KBM-7 (cell line): ENCODE measurements at places on chromosomes 13 and 19.
A peak's percentile ranks its signal among the peaks of the same experiment; 100 is the strongest.

- no peak for DNase-seq
These were observed 105.0 kb downstream of the SLC7A1 start for GRCh38 chr13:29490561-29490885.

DNA sequence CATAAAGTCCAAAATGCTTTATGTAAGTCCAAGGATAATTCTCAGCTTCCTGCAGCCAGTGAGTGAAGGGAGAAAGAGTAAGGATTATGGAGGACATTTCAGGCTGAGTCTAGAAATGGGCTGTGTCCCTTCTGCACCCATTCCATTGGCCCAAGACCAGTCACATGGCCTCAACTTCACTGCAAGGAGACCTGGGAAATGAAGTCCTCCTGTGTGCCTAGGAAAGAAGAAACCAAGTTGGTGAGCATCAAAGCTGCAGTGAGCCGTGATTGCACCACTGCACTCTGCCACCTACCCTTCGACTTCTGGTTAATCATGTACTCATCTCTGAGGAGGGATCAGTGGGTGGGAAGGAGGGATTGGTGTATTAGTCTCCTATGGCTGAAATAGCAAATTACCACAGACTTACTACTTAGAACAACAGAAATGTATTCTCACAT lies 3.6 kb upstream of the CD37 start:
- peak; percentile 59 for DNase-seq

DNA sequence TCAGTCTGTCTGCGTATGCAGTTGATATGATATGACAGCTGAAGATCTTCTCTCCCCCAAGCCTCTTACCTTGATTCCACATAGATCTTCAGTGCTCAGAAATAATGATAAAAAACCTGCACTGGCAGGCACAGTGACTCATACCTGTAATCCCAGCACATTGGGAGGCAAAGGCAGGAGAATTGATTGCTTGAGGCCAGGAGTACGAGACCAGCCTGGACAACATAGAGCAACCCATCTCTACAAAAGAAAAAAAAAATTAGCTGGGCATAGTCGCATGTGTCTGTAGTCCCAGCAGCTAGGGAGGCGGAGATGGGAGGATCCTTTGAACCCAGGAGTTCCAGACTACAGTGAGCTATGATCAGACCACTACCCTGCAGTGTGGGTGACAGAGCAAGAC lies 551.0 kb upstream of the MIR17HG start:
- DNase-seq = no peak

DNA sequence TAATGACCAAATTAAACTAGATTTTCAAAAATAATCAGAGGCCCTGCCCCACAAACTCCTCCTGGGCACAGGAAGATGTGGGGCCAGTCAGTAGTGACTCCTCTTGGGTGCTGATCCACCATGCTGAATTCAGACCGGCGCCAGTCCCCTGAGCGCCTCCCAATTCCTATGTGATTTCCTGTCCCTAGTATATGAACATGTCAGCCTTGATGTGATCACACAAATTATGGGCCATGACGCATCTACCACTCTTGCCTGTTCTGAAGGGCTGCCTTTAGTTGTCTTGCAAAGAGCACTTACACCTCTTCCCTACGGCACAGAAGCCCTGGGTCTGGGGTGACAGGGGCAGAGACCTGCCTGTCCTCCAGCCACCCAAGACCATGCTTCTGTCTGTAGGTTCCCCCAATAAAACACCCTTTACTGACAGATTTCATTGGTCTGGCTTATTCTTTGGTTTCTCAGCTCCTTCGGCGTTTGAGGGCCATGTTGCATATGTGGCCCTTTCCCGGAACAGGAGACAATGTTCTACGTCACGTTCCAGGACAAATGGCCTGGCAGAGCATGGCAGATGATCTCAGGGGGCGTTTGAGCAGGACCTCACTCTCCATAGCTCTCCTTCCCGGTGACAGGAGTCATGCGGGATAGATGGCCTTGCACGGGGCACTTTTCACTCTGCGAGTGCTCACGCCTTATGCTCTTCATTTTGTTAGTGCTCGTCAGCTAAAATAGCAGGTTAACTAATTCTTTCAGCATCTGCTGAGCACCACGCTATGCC lies 5.6 kb upstream of the ATP11A start:
- no peak for DNase-seq

- DNase-seq = no peak
These were observed 487 bp downstream of the FLT1 start for GRCh38 chr13:28494504-28494777.

DNA sequence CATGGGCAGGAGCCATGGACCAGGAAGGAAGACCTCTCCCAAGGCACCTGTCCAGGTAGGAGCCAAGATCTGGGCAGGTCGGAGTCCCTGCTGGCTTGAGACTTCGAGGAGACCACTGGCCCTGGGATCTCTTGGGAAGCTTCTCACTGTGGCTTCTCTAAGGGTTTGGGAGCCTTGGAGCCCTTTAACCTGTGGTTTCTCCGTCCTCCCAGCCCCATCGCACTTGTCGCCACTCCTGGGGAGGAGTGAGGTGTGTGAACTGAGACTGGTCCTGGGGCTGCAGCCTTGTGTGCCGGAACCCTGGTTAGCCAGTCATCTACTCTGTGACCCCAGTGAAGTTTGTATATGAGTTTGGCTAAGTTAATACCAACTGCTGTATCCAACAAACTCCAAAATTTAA lies 8.2 kb downstream of the ZNF805 start:
- DNase-seq = no peak

DNA sequence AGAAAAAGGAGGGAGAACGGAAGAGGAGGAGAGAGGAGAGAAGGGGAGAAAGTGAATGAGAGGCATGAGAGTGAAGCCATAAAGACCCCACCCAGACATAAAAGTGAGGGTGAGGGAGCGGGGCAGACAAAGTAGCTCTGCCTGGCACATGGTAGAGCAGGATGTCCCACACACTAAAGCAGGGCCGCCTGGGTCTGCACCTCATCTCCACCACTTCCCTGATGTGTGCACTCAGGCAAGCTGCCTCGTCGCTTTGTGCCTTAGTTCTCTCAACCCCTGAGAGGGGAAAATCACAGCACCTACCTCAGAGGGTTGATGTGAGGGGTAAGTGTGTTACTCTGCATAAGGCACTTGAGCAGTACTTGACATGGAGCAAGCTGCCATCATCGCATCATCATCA lies 488.1 kb downstream of the COG6 start:
- DNase-seq = no peak

GRCh38 chr19:18306209-18306887 lies 16.5 kb downstream of the LSM4 start:
- DNase-seq = no peak

DNA sequence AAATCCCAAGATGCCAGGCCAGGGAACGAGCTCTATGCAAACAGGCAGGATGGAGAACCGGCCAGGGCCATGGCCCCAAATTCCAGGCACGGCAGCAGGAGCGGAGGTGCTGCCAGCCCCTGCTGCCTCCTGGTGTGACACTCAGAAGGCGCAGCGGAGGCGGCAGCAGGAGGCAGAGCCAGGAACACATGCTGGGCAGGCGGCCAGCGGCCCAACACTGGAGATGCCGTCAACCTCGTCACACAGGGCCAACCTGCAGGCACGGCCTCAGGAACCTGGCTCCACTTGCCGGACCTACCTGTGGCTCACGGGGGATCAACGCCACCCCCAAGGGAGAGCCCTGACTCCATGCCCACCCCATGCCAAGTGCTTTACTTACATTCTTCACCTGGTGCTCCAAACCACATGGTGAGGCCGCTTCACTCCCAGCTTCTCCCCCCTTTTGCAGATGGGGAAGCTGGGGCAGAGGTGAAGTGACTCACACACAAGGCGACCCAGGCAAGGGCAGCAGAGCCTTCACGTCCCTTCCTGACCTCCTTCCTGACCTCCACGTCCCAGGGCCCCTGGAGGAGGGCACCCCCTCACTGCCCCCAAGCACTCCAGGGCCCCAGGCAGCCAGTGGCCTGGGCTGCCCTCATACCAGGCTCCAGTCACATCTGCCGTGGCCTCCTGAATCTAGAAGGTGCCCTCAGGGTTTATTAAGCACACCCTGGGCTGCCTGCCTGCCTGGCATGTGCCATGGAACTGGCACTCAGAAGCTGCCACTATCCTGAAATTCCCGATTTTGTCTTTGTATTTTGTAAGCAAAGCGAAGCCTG lies 43.5 kb downstream of the GGACT start:
- no peak for DNase-seq

GRCh38 chr13:25110956-25111584 lies 15.1 kb downstream of the PABPC3 start:
- no peak for DNase-seq

DNA sequence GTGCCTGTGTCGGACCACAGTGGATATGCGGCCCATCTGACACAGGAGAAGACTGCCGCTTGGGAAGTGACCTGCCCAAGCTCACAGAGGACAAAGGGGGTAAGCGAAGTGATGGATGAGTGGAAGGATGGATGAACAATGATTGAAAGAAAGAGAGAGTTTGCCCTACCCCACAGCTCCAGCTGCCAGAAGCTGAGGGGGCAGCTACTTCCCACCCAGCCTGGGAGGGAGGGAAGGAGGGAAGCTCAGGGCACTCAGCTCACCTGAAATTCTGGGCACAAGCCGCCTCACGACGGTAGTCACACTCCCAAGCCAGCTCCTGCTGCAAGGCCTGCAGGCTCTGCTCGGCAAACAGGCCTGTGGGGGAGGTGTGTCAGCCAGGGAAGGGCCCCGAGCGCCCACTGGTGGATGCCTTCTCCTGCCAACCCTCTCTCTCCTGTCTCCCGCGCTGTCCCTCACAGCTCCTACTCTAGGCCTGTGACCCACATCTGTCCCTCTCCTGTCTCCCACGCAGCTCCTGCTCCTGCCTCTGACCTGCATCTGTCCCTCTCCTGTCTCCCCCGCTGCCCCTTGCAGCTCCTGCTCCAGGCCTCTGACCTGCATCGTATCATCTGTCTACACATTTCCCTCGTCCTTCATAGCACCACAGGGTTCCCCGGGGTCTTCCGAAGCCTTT lies 12.0 kb upstream of the NUMBL start:
- peak; percentile 64 for DNase-seq

DNA sequence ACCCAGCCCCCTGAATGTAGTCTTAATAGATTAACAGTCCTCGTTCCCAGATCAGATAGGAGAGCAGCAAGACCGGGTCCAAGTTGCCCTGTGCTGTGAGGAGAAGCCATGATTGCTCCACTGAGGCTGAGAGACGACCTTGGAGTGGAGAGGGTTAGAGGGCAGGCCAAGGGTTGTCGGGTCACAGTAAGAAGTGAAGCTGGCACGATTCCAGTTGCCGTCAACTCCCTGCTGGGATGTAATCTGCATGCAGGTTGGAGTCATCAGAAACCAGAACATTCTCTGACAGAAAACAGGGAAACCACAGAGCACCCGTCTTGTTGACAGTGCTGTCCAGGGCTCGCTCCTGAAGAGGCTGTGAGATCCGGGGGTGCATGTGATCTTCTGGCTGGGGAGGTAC lies 19.0 kb upstream of the ATP11A start:
- no peak for DNase-seq

GRCh38 chr13:113050734-113051431 lies 54.7 kb upstream of the F7 start:
- no peak for DNase-seq

- no peak for DNase-seq
These were observed 152.1 kb downstream of the KCNRG start for GRCh38 chr13:50167224-50167947.

- DNase-seq = no peak
These were observed 13.7 kb upstream of the SMARCA4 start for GRCh38 chr19:10946958-10947657.

- no peak for DNase-seq
These were observed 374.0 kb downstream of the IRS2 start for GRCh38 chr13:109412283-109412901.

DNA sequence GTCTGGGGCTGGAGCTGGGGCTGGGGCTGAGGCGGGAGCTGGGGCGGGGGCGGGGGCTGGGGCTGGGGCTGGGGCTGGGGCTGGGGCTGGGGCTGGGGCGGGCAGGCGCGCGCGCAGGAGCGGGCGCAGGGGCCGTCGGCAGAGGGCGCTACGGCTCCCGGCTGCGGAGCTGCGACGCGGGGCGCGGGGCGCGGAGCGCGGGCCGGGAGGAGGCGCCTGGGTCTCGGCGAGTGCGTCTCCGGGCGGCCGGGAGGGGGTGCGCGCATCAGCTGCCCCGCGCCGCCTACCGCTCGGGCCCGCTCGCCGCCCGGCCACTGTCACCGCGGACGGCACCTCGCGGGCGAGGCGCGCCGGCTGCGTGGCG lies 422 bp upstream of the MTUS2 start:
- DNase-seq = peak; percentile 39

DNA sequence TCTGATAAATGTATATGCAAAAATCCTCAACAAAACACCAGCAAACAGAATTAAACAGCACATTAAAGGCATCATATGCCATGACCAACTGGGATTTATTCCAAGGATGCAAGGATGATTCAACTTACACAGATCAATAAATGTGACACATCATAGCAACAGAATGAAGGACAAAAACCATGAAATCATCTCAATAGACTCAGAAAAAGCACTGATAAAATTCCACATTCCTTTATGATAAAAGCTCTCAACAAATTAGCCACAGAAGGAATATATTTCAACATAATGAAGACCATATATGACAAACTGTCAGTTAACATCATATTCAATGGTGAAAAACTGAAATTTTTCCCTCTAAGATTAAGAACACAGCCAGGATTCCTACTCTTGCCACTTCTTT lies 691.6 kb downstream of the DIAPH3 start:
- DNase-seq = no peak

DNA sequence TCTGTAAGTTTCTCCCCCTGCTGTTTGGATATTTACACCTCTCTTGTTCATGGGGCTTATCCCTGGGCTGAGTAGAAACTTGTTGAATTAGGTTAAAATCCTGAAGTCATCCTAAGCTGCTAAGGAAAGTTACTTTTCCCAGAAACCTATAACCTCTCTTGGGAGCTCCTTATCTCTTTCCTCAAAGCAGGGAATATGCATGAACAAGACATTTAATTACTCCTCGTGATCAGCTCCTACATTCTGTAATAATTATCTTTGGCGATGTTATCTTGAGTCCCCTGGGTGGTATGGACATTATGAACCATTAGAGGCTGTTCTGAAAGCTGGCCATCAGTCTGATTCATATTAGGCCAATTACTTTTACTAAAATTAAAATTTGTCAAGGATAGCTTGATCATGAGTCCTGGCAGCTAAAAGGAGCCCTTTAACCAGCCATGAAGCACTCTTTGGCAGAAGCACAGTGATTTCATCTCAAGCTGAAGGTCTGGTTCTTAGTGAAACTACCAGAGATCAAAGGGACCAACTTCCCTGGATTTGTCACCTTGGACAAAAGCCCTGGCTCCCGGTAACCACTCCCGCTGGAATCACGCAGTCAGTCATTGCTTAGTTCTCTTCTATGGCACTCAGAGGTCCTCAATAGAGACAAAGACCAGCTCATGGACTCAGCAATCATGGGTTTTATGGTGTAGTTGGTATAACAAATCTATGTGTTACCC lies 811.8 kb downstream of the UQCRFS1 start:
- no peak for DNase-seq

DNA sequence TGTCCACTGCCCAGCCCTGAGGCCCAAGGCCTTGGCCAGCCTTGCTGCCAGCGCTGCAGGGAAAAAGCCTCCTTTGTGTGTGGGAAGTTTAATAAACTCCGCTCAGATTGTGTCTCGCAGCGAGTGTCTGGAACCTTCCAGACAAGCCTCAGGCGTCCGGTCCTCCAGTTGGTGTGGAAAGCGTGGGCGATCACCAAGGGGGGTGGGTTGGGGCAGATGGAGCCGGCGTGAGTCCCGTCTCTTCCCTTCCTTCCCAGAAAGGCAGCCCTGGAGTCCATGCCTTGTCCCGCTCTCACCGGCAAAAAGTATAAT lies 4.6 kb downstream of the STK11 start:
- DNase-seq = no peak
